Type B pancreatic cell (in vitro differentiated cells): ENCODE measurements at places on chromosomes 7 and 10. TPM values are rescaled to one million over a fixed set of nuclear protein-coding genes. Genes with fewer than 3 reads are reported as not detected.

DNA sequence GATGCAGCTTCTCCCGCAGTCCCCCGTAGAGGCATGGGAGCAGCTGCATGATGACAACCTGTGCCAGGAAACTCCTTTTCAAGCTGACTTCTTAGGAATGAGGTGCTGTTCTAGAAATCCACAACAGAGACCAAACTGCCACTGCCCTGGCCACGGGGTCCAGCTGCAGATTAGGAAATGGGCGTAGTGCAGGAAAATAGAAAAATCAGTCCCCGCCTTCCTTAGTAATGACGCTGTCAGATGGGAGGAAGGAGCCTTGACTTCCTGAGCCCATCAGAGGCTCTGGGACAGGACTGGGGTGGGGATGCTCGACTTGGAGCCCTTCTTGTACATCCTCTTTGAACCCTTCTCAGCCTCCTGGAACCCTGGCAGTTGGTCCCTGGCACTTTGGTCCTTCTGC is 227.8 kb upstream of the GRB10 start:
- DNase-seq = no peak

DNA sequence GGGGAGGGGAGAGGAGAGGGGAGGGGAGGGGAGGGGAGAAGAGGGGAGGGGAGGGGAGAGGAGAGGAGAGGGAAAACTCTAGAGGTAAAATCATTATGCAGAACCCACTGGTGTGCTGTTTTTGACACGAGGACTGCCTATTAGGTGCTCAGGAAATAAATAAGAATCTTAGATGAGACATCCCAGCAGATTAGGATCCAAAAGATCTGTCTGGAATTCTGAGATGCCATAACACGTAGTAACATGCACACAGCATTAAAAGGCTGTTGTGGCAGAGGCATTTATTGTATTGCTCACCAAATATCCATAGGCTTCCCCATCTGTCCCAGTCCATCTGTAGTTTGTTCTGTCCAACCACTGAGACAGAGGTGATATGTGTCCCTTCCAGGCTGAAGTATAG is 40.8 kb upstream of the KMT2E start:
- no peak for DNase-seq

GRCh38 chr7:21131897-21132296 is 296.0 kb upstream of the SP4 start:
- DNase-seq = no peak

GRCh38 chr7:138008588-138009349 is 6.9 kb upstream of the CREB3L2 start:
- DNase-seq = no peak

Gene PLAC9
- total RNA-seq = 8.2 TPM in 1 of 2 replicates, not detected in the other

GRCh38 chr10:76647301-76647700 is 990.3 kb downstream of the KCNMA1 start:
- DNase-seq = no peak

DNA sequence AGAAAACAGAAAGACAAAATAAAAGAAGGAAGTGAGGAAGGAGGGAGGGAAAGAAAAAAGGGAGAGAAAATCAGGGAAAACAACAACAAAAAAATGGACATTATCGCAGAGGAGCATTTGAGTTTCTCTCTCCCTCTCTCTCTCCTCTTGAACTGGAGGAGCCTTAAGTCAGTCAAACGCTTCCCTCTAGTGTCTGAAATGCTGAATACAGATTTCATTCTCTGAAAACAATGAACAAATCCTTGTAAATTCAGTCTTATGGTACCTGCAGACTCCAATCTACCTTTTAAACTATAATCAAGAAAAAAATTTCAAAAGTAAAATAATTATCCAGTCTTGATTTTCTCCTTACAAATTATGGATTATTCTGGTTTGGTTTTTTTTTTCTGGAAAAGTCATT is 89.2 kb upstream of the PFKP start:
- no peak for DNase-seq

Gene PAXIP1
- total RNA-seq = 17.1 and 21.1 TPM in 2 replicates

DNA sequence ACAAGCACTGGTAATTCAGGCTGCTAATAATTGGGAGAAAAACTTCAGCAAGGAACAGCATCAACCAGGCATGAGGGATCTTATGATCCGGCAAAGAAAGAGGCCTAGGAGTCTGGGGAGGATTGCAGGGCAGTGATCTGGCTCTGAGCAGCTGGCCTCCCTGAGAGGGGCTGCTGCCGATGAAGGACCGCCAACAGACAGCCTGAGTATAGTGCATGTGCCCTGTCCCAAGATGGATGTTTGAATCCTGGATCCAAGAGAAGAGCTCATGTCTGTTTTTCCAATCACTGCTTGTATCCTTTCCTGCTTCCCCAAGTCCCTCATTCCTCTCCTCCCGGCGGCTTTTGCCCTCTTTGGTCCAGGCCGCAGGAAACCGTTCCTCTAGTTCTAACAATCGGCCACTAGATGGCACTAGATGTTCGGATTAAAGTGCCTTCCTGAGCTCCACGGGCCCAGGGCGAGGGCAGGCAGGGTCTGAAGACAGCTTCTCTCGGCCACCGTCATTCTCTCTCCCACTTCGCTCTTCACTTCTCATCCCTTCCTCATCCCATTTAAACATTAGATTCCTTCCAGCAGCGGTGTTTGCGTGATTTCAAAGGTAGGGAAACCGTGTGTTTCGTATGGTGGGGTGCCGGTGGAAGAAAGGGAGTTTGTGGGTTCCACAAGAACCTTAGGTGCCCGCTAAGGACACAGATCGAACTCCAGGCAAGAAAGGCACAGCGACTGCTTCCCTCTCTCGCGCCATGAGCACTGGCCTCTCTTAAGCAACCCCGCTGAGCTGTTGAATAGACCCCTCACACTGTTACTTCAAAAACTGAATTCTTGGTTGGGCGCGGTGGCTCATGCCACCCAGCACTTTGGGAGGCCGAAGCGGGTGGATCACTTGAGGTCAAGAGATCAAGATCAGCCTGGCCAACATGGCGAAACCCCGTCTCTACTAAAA is 82.4 kb downstream of the ADCYAP1R1 start:
- DNase-seq = no peak

Gene UNCX
- 0.48 TPM in 1 of 2 replicates, not detected in the other for total RNA-seq

GRCh38 chr10:35821339-35821911 is 179.3 kb upstream of the FZD8 start:
- no peak for DNase-seq

DNA sequence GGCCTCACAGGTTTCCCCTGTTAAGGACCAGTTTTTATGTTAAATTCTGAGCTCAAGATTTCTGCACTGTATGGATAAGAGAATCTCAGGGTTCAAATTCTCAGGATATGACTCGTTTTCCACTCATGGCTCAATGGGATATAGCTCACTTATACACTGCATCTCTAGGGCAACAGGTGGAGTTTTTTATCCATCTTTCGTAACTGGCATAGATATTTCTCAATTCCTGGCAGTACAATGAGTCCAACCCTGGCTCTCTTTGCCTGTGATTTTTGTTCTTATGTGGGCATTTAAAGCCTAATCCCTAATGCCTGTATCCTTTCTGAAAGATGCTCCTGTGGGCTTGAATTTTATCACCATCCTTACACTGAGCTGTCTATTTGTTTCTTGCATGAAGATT is 7.6 kb downstream of the CCDC172 start:
- no peak for DNase-seq

Gene AKR1C1
- total RNA-seq = 14.5 and 18.6 TPM in 2 replicates

GRCh38 chr7:143435266-143435665 is 8.0 kb upstream of the TAS2R60 start:
- no peak for DNase-seq

GRCh38 chr10:8380833-8381496 is 326.5 kb downstream of the GATA3 start:
- no peak for DNase-seq

- no peak for DNase-seq
These were observed 98.4 kb upstream of the EEPD1 start for GRCh38 chr7:36054637-36055036.

DNA sequence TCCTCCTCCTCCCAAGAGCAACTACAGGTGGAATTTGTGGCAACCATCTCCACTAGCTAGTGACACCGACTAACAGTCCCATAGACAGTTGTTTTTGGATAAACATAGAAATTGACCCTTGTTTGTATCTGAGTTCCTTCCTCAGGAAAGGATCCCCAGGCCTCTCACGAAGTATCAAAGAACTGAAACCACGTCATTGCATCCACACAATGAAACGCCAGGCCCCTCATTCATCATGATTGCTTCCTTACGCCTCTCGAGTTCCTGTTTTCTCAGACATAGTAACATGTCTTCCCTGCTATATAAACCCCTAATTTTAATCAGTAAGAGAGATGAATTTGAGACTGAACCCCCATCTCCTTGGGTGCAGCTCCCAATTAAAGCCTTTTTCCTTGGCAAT is 18.1 kb downstream of the SLC35G1 start:
- no peak for DNase-seq

DNA sequence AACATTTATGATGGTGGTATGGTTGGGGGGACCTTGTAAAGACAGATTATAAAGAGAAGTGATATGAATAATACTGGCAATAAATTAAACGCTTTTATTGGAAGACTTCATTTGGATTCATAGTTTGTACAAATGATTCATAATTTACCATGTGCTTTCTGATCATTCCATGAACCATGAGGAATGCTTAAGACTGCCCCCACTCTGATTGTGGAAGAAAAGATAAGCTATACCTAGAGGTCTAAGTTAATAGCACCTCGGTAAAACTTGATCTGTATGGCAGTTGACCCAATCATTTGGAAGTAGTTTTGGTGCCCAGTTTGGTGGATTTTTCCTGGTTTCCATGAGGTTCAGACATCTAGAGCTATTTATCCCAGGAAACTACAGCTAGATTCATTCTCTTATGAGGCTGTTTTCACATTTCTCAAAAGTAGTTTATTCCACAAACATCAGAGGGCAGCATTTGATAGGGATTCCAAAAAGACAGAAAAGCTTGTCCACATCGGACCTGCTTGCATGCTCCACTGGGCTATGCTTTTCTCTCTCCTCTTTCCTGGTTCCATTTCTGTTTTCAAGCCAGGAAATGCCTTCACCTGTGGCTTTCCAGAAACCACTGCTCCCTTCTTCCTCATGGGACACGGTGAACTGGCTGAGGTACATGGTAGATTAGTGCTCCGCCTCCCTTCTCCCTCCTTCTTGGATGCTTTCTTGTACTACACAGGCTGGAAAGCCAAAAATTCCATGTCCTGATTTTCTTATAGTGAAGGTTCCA is 29.2 kb downstream of the TFAM start:
- DNase-seq = no peak

Gene ATP5MK
- 300 and 424 TPM in 2 replicates for total RNA-seq

DNA sequence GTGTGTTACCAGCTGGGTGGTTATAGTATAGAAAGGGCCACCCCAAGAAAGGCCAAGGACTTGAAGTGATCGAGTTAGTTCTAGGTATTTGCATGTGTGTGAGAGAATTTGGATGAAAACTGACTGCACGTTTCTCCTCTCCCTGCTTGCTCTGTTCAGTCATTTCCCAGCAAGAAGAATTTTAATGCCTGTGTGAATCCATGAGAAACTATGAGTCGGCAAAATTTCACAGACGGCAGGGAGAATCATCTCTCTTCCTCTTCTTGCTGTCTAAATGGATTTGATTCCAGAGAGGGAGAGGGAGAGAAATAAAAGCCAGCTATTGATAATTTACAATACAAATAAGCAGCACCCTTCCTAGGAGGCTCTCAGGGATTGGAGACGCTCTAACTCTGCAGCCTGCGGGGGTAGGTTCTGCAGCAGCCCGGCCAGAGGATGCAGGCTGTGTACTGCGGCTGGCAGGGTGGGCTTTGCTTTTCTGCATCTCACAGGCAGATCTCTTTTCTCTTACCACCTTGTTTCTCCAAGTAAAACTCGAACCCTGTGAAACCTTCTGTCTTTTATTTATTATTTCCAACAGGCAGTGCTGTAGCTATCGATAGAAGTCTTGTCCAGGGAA is 183.6 kb downstream of the TCF7L2 start:
- DNase-seq = no peak

DNA sequence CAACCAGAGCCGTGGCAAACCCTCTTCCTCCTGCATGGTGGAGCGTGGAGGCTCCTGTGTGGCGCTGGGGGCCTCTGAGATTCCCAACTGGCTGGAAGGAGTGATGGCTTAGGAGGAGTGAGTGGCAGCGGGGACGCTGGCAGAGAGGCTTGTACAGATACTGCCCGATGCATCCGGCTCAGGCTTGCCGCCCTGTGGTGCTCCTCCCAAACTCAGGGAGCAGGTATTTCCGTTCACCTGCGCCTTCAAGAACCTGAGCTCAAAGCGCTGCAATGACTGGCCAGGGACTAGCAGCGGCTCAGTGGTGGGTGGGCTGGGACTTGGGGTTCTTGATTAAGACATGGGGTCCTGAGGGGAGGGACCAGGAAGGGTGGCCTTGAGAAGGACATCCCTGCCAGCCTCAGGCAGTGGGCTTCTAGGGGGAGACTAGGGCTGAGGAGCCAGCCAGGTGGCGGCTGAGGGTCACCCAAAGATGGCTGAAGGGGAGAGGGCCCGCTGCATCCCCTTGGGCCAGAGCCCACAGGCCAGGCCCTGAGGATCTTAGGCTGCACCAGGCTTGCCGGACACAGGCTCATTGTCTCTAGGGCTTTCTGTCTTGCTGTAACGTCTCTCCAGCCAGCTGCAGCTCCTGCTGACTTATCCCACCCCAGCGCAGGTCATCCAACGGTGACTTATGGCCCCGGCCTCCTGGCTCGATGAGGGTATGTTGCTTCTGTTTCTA is 3.2 kb downstream of the ZNF775 start:
- DNase-seq = no peak

- DNase-seq = no peak
These were observed 30.0 kb downstream of the GTF2IRD1 start for GRCh38 chr7:74483402-74484336.

- DNase-seq = no peak
These were observed 27.0 kb upstream of the GPR26 start for GRCh38 chr10:123639131-123639530.

GRCh38 chr10:11285171-11285570 is 267.5 kb downstream of the CELF2 start:
- no peak for DNase-seq

- DNase-seq = no peak
These were observed 197.0 kb downstream of the PLXNA4 start for GRCh38 chr7:132379292-132379691.

Gene LLCFC1
- not detected in 2 replicates for total RNA-seq

GRCh38 chr10:78436706-78437406 is 403.2 kb downstream of the RPS24 start:
- no peak for DNase-seq

GRCh38 chr7:66188645-66189044 is 16.5 kb upstream of the TPST1 start:
- no peak for DNase-seq

- DNase-seq = no peak
These were observed 14.4 kb upstream of the RBM20 start for GRCh38 chr10:110629680-110630191.

Gene DYDC2
- 1.1 TPM in 1 of 2 replicates, not detected in the other for total RNA-seq

- no peak for DNase-seq
These were observed 85.1 kb downstream of the POU6F2 start for GRCh38 chr7:39062811-39063210.

GRCh38 chr7:1059200-1060091 is 15.1 kb downstream of the GPR146 start:
- no peak for DNase-seq
